ENCODE measurements at places on chromosomes 2 and 18.

- DNase-seq, result no peak
Measured at GRCh38 chr2:33107690-33108482, 161.1 kb downstream of the LTBP1 start.

- no peak for DNase-seq
Measured at GRCh38 chr2:66789741-66790140, 354.8 kb downstream of the MEIS1 start.

DNA sequence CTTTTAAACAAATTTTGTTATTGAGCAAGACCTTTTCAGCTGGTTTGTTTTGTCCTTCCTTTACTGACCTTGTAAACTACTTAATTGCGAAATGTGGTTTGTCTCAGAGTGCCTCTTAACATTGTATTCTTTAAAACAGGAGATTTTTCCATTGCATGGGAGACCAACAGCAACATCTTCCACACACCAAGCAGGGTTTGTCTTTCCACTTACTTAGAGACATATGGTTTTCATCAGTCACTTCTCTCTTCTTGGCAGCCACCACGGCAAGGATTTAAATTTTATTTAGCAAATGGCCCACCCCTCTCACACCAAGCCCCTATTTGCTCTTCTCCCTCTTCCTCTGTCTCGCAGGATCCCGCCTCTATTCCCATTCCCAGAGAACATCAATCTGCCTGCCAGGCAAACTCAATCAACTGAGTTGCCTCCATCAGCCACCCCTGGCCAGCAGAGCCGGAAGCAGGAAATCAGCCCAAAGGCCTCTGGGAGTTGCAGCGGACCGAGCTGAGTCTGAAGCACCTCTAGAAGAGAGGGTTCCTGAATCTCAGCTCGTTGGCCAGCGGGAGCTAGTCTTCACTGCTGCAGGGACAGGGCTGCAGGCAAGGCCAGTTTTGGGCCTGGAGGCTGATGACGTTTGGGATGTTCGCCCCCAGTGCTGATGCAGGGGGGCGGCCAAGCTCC, 11.3 kb upstream of the CIB4 start:
- DNase-seq, result no peak

- no peak for DNase-seq
Measured at GRCh38 chr2:235701206-235701981, 207.6 kb downstream of the AGAP1 start.

GRCh38 chr18:58267493-58267892, 223.5 kb downstream of the NEDD4L start:
- DNase-seq, result no peak

DNA sequence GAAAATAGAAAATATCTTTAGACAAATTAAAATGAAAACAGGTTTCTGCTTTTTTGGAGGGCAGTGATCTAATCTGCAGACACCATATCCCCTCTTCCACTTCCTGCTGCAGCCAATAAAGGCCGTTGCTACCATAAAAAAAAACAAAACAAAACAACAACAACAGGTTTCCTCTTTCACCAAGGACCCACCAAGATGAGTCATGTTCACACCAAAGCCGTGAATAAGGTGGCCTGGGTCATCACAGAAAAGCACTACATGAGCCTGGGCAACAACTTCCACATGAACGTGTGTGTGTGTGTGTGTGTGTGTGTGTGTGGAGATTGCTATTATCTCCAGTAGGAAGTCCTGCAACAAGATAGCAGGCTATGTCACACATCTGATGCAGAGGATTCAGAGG, 24.8 kb upstream of the TFCP2L1 start:
- no peak for DNase-seq

- DNase-seq, result no peak
Measured at GRCh38 chr18:31500051-31500688, 2.2 kb downstream of the DSG2 start.

DNA sequence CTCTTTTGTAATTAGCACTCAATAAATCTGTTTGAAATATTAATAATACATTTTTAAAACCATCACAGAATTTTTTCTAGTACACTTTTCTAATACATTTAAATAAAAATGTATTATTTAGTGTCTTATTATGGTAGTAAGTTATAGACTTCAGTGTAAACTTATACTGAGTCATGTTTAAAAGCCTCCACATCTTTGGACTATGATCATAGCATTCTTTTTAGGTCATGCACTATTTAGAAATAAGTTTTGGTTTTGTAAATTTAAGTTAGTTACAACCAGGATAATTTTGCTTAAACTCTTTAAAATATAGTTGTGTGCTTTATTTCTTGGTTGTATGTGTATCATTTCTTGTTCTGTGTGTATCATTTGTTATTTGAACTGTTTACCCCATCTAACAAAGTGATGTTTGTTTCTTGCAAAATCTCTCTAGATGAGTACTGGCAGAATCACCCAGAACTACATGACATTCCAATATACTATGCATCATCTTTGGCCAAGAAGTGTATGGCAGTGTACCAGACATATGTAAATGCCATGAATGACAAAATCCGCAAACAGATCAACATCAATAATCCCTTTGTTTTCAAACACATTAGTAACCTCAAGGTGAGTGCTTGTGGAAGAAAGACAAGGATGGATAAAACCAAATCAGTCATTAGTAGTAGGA, 16.7 kb downstream of the CPSF3 start:
- no peak for DNase-seq

DNA sequence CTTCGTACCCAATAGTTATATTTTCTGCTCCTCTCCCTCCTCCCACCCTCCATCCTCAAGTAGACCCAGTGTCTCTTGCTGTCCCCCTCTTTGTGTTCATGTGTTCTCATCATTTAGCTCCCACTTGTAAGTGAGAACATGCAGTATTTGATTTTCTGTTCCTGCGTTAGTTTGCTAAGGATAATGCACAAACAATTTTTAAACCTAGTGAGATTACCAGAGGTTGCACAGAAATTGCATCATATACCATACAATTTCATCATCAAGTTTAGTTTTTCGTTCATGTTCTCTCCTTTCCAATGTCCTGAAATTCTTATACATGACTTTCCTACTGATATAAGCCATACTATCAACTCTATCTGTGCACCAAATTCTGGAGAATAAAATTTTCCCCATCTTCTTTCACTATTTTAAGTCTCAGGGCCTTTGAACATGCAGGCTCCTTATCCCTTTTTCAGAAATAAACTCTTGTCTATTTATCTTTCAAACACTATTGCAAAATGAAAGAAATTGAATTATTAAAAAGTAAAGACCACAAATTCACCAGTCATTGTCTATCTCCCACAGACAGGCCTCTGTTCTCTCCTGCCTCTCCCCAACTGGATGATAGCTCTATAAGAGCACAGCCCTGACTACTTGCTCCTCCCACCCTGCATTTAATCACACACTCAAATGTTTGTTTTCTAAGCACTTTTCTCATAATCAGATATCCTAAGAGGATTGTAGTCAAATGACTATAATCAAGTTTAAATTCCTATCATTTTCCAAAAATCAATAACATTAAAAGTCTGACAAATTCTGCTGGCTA, 27.2 kb upstream of the B4GALT6 start:
- no peak for DNase-seq

GRCh38 chr2:127619877-127620705, 25.9 kb upstream of the GPR17 start:
- no peak for DNase-seq

DNA sequence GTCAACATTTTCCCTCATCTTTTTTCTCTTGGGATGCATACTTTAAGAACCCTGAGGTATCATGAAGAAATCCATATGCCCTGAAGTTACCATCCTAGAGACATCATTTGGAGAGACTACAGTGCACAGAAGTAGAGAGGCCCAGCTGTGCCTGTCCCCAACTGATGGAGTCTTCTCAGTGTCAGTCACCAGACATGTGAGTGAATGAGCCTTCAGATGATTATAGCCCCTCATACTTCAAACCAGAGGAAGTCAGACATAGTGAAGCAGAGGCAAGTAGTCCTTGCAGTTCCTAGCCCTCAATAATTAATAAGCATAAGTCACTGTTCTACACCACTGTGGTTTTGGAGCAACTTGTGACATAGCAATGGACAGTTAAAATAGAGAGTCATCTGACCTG, 194.4 kb upstream of the ITGA4 start:
- DNase-seq, result no peak
